Activated CD4-positive, alpha-beta T cell treated with anti-CD3 and anti-CD28 coated beads, Interleukin-2, amount 10 ng/mL, durations not matched to agents 24 days and 14 days (primary cell): ENCODE measurements at places on chromosomes 4 and X.

GRCh38 chrX:69844636-69845035 lies 205.1 kb downstream of the AWAT2 start:
- no peak for DNase-seq

- no peak for DNase-seq
Measured at GRCh38 chr4:105460306-105460705, 13.6 kb downstream of the PPA2 start.

DNA sequence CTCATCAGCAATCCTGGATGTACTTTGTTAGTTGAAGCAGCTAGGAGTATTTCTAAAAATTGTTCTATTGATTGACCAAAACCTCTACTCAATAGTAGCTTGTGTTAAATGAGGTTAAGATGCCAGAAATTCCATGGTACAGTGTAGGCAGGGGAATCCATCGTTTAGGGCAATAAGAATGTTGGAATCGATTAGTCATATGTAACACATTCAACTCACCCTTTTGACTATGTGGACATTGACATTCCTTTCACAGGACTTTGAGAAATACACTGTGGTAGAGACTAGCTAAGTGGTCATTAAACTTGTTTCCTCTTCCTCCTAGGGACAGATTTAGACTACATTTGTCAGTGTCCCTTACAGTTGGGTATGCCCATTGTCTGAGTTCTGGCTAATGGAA lies 40.2 kb downstream of the KDM5C start:
- no peak for DNase-seq

GRCh38 chr4:185623444-185624258 lies 88.3 kb upstream of the PDLIM3 start:
- DNase-seq: no peak

GRCh38 chr4:156537286-156537685 lies 434.3 kb downstream of the PDGFC start:
- DNase-seq: no peak

GRCh38 chr4:149910604-149911350 lies 95.1 kb upstream of the IQCM start:
- DNase-seq: no peak

DNA sequence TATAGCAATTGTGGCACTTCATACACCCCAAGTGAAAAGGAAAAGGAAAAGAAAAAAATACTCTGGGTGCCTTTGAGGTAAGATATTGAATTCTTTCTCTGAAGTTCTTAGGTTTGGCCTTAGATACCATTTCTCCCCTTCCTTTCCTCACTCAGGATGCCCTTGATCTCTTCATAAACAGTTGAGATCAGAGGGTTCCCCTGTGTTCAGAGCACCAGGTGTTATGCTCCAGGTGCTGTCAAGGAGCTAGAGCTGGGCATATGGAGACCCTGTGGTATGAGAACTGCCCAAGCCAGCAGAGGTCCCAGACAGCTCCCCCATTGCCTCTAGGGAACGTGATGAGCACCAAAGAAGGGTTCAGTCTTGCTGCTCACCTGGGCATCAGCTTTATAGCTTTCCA lies 17.1 kb upstream of the CD40LG start:
- DNase-seq: peak; percentile 61

DNA sequence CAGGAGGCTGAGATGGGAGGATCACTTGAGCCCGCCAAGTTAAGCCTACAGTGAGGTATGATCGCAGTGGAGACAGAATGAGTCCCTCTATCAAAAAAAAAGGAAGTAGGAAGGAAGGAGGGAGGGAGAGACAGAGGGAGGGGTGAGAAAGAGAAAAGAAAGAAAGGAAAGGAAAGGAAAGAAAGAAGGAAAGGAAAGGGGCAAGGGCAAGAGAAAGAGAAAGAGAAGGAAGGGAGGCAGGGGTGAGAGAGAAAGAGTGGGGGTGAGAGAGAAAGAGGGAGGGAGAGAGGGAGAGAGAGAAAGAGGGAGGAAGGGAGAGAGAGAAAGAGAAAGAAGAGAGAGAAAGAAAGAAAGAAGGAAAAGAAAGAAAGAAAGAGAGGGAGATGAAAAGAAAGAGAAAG lies 13.2 kb downstream of the ELF2 start:
- no peak for DNase-seq

DNA sequence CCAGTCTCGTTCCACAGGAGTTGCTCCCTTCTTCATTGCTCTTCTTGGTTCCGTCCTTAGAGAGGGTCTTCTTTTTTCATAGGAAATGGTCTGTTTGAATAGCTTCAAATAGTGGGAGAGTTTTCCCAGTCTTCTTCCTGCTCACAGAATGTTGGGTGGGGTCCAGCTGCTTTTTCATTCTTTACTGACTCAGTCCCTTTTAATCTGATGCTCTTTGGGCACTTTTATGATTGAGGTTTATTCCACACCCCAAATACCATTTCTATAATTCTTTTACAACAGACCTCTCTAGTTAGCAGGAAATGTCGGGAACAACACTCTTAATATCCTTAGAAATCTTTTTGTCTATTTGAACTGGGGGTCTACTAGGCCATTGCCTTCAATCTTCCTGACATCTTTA lies 239.5 kb downstream of the PRDM5 start:
- DNase-seq: no peak

DNA sequence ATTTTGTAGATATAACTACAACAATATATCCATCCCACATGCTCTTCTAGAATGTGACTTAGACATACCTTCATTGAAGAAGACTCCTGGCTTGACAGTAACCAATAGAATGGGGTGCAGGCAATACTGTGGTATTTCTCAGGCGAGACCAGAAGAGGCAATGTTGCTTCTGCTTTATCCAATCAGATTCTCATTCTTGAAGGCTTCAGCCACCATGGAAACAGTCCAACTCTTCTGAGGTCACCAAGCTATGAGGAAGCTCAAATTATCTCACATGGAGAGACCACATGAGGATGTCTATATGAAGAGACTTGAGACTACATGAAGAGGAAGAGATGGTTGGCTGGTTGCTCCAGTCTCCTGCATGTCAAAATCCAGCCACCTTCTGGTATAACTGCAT lies 469.9 kb downstream of the PCDH10 start:
- no peak for DNase-seq

DNA sequence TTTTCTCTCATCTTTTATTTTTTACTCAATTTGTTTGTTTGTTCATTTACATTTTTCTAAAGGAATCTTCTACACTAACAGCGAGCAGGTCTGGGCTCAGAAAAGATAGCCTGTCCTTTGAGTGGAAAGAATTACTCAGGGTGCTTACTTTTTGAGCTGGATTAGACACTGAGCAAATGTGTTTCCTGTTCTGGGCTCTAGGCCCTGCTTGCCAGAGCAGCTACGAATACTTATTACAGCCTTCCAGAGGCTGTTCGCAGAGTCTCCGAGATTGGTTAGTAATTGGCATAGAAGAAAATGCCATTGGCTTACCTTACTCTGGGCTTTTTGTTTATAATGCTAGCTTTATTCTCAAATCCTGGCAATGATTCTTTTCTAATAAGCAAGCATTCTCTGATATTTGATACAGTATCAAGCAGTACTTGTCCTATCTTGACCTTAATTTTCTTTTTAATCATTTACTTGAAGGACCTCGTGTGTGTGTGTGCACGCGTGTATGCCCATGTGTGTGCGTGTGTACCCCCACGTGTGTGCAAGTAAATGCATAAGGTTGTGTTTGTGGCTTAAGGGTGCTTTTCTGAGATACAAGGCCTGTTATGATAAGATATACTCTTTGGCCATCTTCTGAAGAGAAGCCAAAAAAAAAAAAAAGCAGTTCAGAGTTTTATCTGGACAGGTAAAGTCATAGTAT lies 76.2 kb upstream of the GRXCR1 start:
- DNase-seq: no peak

GRCh38 chrX:111519215-111519614 lies 7.8 kb downstream of the SERTM2 start:
- no peak for DNase-seq

GRCh38 chr4:114780205-114780604 lies 181.6 kb downstream of the UGT8 start:
- DNase-seq: no peak

- no peak for DNase-seq
Measured at GRCh38 chr4:83276299-83277040, 8.1 kb downstream of the COQ2 start.

DNA sequence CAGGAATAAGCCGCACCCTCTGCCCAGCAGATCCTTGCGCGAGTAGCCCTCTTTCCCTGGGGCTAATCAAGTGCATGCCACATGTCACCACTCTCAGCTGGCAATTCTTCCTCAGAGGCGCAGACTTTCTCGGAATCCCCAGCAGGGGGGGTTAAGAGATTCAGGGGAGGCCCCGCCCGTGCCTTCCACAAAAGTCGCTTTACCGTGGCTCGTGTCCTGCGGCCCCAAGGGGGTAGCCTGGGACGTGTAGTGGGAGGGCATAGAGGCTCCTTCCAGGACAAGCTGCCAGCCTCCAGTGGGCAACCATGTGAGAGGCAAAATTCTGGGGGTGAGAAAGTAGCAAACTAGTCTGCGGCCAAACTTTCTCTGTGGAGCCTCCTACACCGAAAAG lies 652 bp downstream of the SRPX start:
- peak; percentile 61 for DNase-seq

- DNase-seq: no peak
Measured at GRCh38 chr4:140059159-140059558, 94.8 kb downstream of the MAML3 start.

DNA sequence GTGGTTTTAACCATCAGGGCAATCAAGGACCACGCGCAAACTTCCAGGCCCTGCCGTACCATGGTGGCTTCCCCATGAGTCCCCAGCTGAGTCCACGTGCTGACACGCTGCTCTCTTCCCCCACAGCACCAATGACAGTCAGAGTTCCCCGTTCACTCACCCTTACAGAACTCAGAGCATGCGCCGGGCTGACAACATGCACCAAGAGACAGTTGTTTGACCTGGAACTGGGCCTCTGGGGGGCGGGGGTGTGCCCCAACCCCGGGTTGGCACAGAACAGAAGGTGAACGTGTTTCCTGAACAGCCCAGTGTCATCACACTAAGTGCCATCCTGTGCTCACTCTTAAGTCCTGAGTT lies 29.4 kb downstream of the IRF2 start:
- DNase-seq: no peak
